COLO829 (cell line): ENCODE measurements at places on chromosomes 6 and 20.

GRCh38 chr20:23282546-23282945 lies 68.0 kb upstream of the NXT1 start:
- no peak for DNase-seq

- no peak for DNase-seq
Observed at GRCh38 chr6:894274-894673, 201.3 kb upstream of the EXOC2 start.

- no peak for DNase-seq
Observed at GRCh38 chr6:89834884-89835792, 5.5 kb downstream of the CASP8AP2 start.

DNA sequence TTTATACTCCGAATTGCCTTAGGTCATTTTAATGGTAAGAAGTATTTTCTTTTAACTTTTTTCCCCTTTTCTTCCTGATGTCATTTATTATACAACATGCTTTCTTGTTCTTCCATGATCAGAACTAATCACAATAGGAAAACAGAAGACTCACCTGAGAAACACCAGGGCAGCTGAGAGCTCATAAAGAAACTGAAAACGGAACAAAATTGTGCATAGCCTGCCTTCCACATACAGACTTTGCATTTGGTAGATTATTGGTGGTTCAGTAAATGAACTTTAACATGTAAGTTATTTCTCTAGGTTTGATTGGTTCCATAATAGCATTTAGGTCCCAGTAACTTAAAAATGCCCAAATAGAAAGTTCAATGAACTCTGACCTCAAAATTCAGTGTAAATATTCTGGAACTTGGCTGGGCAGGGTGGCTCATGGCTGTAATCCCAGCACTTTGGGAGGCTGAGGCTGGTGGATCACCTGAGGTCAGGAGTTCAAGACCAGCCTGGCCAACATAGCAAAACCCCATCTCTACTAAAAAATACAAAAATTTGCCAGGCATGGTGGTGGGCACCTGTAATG lies 161.1 kb upstream of the DTNBP1 start:
- DNase-seq: no peak

DNA sequence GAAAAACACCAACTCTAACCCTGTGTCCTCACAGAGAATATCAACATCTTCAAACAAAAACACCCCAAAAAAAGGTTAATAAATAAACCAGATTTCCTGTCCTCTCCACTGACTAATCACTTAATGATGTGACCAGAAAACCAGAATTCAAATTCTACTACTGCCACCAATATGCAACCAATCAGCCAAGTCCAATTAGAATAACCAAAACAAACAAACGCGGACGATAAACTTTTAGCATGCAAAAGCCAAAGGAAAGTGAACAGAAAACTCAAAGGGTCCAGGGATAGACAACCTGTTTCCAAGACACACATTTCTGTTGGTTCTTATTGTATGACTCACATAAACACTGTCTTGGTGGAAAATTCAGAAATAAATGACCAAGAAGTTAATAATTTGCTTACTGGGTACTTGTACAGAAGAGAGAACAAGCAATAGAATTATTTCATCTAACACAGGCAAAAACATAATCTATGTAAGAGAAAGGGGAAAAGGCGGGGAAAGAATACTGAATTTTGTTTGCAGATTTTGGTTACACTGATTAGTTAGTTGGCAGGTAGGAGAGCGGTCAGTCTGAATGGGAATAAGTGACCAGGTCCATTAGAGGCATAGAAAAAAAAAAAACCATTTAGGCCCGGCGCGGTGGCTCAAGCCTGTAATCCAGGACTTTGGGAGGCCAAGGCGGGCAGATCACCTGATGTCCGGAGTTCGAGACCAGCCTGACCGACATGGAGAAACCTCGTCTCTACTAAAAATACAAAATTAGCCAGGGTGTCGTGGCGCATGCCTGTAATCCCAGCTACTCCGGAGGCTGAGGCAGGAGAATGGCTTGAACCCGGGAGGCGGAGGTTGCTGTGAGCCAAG lies 34.1 kb downstream of the HFE start:
- DNase-seq: no peak

DNA sequence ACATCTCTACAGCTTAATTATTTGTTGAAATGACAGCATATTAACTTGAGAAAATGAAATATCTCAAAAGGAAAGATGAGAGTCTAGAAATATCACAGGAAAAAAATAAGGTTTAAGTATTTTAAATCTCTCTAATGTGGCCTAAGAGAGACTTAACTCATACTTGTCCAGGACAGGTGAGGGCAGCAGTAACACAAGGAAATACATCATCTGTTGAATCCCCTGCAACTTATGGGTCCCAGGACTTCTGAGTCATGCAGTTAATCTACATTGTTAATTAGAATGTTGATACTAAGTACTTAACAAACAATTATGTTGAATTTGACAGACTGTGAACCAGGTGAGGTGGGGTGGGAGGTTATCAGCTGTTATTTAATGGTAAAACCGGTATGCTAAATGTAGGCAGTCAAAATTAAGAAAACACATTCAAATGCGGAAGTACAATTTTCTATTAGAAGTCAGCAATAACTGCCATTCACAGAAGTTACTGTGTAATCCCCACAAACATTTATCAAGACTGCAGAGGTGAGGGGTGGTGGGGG lies 87.9 kb downstream of the CEP57L1 start:
- no peak for DNase-seq

DNA sequence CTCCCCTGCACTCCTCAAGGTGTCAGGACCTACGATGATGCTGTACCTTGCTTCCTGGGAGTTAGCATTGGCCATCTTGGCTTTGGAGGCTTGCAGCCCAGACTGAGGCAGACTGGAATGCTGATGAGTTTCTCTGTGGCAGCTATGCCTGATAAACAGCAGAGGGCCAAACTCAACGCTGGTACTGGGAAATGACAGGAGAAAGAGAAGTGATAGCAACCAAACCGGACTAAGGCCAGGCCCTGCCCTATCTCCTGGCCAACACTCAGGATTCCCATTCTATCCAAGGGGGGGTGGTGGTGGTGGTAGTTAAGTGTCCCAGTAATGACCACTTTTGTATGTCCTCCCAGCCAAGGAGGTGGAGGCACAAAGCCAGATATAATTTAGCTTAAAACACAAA lies 90.0 kb upstream of the DTNBP1 start:
- DNase-seq: no peak

GRCh38 chr6:75349262-75349984 lies 64.8 kb upstream of the TMEM30A start:
- DNase-seq: no peak
